Kasumi-1 (cell line): ENCODE measurements at places on chromosomes 4 and X.

- no peak for DNase-seq
Measured at GRCh38 chr4:16909281-16909680, 10.8 kb upstream of the LDB2 start.

- DNase-seq = no peak
Measured at GRCh38 chr4:184403384-184403781, 71.0 kb downstream of the IRF2 start.

GRCh38 chrX:124216396-124217115 lies 115.9 kb upstream of the TEX13D start:
- peak; percentile 51 for DNase-seq

DNA sequence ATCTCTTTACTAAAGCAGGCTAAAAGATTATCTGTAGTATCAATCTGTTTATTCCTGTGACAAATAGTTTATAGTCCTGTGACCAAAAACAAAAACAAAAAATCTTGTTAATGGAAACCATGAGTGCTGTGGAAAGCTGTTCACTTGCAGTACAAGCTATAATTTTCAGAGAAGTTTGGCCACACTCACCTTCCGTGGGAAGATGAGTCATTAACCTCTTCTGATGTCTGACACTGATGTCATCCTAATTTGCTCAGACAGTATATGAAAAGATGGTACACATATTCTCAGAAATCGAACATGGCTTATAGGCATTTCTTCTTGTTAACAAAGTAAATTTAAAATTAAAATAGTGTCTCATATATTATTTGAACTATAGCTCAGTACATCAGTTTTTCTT lies 19.9 kb upstream of the ENPP6 start:
- no peak for DNase-seq

- DNase-seq = no peak
Measured at GRCh38 chr4:121794505-121795188, 6.5 kb upstream of the EXOSC9 start.

- DNase-seq = no peak
Measured at GRCh38 chrX:85052205-85052604, 48.5 kb downstream of the APOOL start.

GRCh38 chr4:7678318-7678852 lies 243.7 kb upstream of the PSAPL1 start:
- DNase-seq = no peak

DNA sequence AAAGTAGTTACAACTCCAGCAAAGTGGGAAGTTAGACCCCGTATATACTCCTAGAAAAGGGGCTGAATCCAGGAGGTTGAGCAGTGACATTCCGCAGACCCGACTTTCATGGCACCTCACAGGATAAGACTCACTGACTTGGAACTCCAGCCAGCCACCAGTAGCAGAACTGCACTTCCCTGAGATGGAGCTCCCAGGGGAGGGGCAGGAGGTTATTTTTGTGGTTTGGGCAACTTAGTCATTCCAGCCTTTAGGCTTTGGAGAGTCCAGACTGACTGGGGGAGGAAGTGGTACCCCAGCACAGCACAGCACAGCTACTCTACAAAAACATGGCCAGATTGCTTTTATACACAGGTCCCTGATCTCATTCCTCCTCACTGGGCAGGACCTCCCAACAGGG lies 319.1 kb downstream of the PCDH19 start:
- no peak for DNase-seq

DNA sequence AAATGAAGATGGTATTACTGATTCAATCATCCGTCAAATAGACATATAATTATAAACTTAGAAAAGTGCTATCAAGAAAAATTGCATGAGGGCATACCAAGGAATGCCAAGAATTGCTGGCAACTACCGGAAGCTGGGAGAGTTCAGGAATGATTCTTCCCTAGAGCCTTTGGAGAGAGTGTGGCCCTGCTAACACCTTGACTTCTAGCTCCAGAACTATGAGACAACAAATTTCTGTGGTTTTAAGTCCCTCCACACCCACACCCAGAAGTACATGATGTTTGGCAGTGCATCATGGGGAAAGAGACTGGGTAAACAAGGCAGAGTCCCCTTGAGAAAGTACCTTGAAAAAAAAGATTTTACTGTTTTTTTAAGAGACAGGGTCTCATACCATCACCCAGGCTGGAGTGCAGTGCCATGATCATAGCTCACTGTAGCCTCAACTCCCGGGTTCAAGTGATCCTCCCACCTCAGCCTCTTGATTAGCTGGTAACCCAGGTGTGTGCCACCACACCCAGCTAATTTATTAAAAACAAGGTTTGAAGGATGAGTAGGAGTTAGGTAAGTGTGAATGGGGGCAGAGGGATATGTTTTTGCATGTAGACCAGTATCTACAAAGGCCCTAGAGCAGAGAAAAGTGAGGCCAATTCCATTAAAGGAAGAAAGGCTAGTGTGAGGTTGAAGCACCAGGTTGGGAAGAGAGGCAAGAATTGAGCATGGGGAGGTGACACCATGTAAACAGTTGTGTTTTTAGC lies 53.1 kb downstream of the GSX2 start:
- DNase-seq = no peak

DNA sequence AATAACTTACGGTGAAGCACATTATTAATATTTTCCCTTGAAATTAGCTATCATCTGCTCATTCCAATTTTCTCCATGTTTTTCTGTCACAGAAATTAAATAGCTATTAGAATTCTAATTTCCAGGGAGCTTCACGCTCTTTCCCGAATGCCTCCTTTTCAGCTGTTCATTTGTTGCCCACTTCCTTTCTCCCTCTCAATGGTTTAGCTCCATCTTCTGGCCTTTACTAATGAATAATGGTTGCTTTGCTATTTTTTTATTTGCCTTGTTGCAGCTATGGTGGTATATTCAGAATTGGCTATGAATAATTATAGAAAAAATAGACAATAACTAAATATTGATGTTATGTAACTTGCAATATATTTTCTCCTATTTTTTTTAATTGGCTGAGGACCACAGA lies 70.5 kb downstream of the GRIA2 start:
- DNase-seq = no peak

GRCh38 chr4:101960431-101960830 lies 169.9 kb downstream of the BANK1 start:
- DNase-seq = peak; percentile 62

GRCh38 chr4:166019441-166020220 lies 146.6 kb downstream of the TLL1 start:
- no peak for DNase-seq

DNA sequence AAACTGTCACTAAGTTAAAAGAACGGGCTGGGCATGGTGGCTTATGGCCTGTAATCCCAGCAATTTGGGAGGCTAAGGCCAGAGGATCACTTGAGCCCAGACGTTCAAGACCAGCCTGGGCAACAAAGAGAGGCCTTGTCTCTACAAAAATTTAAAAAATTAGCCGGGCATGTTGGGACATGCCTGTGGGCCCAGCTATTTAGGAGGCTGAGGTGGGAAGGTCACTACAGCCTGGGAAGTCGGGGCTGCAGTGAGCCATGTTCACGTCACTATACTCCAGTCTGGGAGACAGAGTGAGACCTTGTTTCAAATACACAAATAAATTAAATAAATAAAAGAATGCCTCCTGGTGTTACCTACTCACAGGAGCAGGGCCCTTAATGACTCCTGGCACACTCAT lies 69.5 kb downstream of the APBB2 start:
- no peak for DNase-seq

- DNase-seq = no peak
Measured at GRCh38 chrX:117969782-117970181, 146.8 kb downstream of the KLHL13 start.

DNA sequence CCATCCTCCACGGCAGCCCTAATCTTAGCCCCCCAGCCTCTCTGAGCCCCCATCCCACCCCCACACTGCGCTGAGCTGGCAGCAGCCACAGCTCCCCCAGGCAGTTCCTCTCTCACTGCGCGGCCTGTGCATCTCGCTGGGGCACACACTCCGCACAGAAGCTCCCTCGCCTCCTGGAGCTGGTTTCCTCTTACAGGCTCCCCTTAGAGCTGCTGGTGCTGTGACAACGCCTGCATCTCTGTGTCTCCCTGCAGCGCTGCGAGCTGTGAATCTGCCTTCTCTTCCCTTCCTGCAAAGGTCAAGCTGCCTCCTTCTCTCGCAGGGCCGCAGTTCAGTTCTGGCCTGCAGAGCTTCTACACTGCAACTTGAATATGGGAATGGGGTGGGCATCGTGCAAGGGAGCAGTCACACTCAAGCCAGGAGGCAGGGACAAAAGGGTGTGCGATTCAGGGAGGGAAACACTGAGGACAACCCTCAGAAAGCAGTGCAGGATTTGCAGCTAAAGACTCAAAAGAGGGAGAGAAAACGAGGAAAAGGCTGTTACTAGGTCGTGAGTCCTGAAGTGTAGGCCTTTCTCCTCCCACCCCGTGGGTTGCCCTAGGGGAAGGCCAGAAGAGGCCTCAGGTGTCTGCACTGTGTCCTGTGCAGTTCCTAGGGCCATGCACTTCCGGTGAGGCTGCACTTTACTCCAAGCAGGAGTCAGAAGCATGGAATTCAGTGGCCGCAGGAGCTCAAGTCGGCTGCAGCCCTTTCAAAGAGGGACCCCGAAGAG lies 87.0 kb downstream of the BCOR start:
- peak; percentile 65 for DNase-seq

GRCh38 chr4:40800064-40800463 lies 50.3 kb downstream of the NSUN7 start:
- DNase-seq = no peak

DNA sequence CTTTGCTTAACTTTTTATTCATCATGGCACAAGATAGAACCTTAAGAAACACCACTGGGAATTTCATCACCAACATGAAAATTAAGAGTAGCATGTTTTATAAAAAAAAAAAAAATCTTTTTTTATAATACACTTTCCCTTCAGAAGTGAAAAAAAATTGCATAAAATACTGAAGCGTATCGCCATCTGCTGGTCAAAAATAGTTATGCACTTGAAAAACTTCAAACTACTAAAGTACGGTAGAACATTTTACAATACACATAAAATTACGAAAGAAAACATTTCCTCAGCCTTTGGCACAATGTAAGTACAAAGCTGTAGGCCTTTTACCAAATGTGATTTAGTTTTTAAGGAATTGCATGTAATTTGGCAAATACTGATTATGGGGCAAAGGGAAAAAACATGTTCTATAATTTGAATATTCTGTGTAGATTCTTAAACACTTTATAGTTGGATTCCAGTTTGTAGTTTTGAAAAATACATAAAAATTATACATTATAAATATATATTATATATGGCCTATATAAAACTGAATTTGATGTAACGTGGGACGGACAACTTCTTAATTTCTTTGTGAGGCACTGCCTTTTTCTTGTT lies 26.5 kb downstream of the HCCS start:
- DNase-seq = peak; percentile 10

- no peak for DNase-seq
Measured at GRCh38 chrX:41047878-41048534, 37.2 kb upstream of the USP9X start.

- no peak for DNase-seq
Measured at GRCh38 chrX:71440401-71440800, 74.2 kb downstream of the TAF1 start.

GRCh38 chr4:106690487-106690886 lies 321.9 kb upstream of the GIMD1 start:
- peak; percentile 72 for DNase-seq
